ENCODE measurements at places on chromosomes 6 and 20.
A peak's percentile ranks its signal among the peaks of the same experiment; 100 is the strongest.

GRCh38 chr20:40769677-40770285 lies 80.7 kb upstream of the MAFB start:
- no peak for DNase-seq

GRCh38 chr20:59173938-59174491 lies 10.4 kb downstream of the ZNF831 start:
- DNase-seq, result no peak

DNA sequence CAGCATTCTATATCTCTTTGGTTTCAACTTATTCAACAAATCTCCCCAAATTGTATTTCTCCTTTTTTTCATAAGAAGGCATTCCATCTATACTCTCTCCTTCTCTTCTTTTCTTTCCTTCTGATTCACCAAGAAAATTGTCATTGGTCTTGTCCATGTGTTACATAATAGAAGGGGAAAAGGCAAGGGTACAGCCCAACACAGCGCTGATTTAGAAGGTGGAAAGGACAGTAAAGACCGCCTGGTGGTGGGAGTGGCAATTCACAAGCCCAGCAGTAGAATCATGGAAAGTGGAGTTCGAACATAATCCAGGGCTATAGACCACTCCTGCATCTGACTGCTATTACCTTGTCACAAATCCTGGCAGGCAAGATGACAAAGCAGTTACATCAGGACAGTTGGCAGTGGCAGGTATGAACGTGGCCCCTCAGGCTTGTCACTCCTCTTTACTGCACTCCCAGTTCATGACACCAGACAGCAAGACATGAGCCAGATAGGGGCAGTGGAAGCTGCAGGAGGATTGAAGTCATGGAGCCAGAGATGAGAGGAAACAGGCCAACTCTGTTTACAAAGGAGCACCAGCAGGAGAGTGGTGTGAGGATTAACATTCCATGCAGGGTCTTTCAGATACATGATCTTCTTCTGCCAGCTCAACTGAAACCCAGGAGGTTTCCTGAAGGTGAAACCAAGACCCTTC lies 2.1 kb upstream of the TNFAIP3 start:
- DNase-seq, result no peak

DNA sequence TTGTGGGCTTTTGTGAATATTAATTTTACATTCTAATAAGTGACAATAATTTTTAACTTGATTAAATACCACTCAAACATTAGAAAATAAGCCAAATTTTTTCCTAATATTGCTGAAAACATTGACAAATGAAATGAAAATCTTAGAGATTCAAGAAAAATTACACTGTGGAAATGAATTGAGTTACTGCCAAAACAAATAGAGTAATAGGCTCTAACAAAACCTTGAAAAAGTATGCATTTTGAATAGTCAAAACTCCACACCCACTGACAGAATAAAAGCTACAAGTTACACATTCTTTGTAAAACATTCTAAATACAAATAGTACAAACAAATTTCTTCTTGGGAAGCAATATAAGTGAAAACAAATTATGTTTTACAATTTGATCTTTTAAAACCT lies 5.9 kb downstream of the TBX18 start:
- DNase-seq, result no peak

- DNase-seq, result no peak
Measured at GRCh38 chr20:59342023-59342957, 41.9 kb downstream of the EDN3 start.

GRCh38 chr6:14386668-14387067 lies 269.1 kb downstream of the CD83 start:
- no peak for DNase-seq

DNA sequence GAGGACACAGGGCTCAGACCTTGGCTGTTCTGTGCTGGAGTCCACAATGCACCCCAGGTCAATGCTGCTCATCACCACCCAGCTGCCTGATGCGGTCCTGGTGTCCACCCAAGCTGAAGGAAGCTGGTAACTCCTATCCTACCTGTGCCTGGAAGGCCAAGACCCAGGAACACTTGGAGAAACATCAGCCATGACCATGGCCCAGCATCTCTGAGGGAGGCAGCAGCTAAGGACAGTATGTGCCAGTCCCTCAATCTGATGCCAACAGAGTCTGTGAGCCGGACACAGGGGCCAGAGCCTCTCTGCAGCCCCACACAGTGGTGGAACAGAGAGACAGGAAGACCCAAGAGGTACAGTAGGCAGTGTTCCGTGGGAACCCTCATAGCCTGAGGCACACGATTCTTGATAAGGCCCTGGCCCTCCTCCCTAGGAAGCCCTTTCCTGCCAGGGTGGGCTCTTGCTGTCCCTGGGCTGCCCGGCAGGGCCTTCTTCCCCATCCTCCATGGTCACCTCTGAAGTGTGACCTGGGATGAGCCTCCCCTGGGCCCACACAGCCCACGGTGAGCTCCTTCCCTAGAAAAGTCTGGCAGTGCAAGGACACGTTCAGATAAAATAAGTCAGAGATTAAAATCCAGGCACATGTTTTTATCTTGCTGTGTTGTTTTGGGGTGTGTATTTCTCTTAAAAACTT lies 170.7 kb downstream of the THBS2 start:
- DNase-seq, result no peak

DNA sequence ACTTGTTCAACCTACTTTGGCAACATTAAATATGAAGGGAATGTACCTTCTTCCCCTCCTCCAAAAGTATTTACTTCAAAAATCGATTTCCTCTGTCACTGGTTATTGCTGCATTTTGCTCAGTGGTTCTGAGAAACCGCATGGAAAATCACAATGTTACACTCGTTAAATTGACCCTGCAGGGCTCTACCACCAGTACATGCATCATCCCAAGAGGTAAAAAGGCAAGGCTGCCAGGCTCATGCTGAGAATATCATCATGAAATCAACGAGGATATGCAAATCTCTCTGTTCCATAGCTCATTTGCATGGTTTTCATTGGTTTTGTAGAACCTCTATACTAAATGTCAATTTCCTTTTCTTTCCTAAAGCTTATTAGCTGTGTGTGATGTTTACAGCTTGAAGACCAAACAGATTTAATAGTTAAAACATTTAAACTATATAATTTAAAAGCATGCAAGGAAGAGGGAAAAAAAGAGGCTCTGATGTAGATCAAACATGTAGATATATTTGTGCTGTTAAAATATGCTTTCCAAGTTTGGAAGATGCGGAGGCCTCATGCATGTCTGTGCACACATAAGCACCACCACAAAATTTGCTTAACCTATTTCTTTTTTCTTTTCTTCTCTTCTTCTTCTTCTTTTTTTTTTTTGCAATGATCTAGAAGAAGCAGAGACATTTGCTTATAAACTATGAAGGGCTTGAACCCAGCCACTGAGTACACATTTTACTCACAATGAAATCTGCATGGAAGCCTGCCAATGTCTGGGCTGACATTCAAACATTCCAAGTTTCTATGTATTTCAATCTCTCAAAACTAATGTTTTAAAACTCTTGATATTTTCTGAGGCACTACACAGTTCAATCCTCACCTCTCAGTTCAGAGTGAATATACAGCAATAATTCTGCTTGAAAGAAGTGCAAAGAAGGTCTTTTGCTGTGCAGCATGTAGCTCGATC lies 194.0 kb downstream of the GMPR start:
- DNase-seq, result no peak

- no peak for DNase-seq
Measured at GRCh38 chr6:143542888-143543287, 31.4 kb upstream of the FUCA2 start.

DNA sequence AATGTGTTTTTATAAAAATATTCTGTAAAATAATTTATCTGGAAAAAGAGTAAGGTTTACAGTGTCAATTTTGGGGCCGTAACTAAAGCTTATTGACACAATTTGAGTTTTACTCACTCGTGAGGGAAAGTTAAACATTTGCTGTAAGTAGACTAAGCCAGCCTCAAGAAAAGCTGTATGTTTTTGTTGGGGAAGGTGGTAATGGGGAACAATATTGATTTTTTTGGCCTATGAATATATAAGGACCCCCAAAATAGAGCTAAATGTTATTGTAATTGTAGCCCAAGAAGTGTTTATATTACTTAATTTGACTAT lies 1.4 kb downstream of the SENP6 start:
- DNase-seq, result no peak

- no peak for DNase-seq
Measured at GRCh38 chr6:17931227-17931626, 56.2 kb downstream of the KIF13A start.

DNA sequence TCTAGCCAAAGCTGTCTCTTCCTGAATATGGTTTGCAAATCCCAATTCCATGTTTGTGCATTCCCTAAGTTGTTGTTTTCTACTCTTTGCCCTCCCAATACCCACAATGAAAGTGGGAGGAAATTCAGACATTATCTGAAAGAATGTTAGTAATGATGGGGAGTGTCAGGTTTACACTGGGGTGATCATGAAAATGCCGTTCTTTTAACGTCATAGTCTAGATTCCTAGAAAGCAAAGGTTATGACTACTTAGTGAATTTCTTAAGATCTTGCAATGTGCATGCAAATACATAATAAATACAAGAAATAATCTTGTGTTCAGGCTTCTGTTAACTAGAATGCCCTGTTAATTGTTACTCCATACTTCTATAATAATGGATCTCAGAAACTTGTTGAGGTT lies 101.0 kb downstream of the LCA5 start:
- no peak for DNase-seq

DNA sequence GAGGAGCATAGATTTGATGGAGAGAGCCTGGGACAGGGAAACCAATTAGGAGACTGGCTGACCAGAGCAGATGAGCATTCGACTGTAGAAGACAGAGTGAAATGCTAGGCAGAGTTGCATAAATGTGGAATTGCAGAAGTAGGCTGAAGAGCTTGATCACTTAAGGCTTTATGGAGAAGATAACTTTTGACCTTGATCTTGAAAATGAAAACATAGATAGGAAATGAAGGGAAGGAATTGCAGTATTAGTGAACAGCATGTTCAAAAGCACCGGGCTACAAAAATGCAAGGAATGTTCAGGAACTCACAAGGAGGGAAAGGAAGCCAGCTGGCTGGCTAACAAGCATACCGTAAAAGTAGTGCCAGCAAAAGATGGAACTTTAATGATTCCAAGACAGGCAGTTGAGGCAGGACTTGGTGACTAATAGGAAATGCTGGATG lies 20.5 kb upstream of the LTV1 start:
- no peak for DNase-seq

DNA sequence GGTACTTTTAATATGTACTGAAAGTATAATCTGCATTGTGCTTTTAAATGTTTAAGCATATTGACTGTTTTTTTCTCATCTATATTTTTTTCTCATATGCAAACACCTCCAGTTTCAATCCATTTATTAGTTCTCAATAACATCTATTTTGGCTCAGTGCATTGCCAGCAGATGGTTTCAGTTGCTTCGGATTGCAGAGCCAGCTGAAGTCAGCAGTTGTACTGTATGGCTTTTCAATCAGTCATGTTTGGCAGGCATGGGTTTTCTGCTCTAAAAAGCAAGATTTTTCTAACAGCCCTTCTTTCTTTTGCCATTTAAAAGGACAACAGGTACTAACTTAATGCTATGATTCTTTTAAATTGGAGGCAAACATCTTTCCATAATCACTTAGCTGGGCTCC lies 121.2 kb downstream of the CD109 start:
- no peak for DNase-seq

- DNase-seq, result no peak
Measured at GRCh38 chr6:31168606-31169005, 1.9 kb downstream of the POU5F1 start.

- no peak for DNase-seq
Measured at GRCh38 chr20:19761841-19762240, 3.8 kb downstream of the RIN2 start.

- DNase-seq, result no peak
Measured at GRCh38 chr6:149897015-149897697, 757 bp downstream of the RAET1E start.

GRCh38 chr6:6966127-6966526 lies 141.6 kb upstream of the RREB1 start:
- no peak for DNase-seq

- no peak for DNase-seq
Measured at GRCh38 chr6:136095986-136096385, 154.1 kb downstream of the MTFR2 start.

GRCh38 chr6:108968325-108969316 lies 120.4 kb downstream of the ARMC2 start:
- DNase-seq, result no peak

DNA sequence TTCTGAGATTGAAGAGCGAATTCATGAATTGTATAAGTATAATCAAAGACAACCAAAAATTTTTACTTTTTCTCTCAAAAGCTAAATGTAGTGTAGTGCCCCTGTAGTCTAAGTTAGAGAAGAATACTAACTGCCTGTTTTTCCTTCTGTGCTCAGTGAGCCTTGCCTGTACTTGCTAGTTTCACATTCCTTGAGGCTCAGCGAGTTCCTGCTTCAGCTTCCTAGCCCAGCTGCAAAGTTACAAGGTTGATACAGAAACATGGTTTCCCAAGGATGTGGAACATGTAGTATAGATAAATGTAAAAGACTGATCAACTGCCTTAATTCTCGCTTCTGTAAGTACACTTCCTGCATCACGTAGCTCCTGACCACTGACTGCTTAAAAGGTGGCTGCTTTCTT lies 33.1 kb upstream of the SEC63 start:
- DNase-seq, result no peak

GRCh38 chr6:168370310-168370991 lies 50.9 kb upstream of the DACT2 start:
- peak; percentile 50 for DNase-seq

- no peak for DNase-seq
Measured at GRCh38 chr6:117509021-117509420, 26.5 kb downstream of the DCBLD1 start.

DNA sequence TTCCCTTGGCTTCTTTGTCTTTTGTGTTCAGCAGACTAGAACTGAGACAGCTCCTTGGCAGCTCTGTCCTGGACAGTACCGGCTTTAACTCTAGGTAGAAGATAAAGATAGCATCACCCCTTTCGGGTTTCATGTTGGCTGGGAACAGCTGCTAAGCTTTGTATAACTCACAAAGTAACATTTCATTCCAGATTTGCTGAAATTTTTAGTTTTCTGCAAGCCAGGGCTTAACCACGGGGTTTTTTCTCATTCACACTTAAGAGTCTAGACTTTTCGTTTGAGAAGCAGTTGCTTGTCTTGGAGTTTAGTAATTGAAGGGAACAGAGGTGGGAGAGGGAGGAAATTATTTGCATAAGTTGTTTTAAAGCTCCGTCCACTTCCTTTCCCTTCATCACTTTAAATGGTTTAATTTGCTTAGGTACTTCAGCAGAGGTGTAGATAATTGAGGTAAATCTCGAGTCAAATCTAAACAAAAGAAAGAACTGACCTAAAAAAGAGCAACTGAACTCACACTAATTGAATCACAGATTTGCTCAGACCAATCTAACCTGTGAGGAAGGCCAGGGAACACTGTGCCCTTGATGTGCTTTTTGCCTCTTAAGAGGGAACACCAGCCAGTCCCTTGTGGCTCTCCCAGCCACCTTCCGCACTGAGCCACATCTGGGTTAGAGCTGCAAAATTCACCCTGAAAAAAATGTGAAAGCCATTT lies 48.3 kb downstream of the RREB1 start:
- DNase-seq, result no peak

- no peak for DNase-seq
Measured at GRCh38 chr6:132244744-132245143, 156.5 kb downstream of the MOXD1 start.

- DNase-seq, result no peak
Measured at GRCh38 chr20:32338665-32339064, 19.5 kb upstream of the ASXL1 start.

Data from CD4-positive, alpha-beta T cell treated with Interleukin-12 subunit alpha and Interleukin-12 subunit beta, for 1 hour (primary cell).